ENCODE measurements at places on chromosomes 3 and 15. TPM values are rescaled to one million over a fixed set of nuclear protein-coding genes. Genes with fewer than 3 reads are reported as not detected.
A peak's percentile ranks its signal among the peaks of the same experiment; 100 is the strongest.

DNA sequence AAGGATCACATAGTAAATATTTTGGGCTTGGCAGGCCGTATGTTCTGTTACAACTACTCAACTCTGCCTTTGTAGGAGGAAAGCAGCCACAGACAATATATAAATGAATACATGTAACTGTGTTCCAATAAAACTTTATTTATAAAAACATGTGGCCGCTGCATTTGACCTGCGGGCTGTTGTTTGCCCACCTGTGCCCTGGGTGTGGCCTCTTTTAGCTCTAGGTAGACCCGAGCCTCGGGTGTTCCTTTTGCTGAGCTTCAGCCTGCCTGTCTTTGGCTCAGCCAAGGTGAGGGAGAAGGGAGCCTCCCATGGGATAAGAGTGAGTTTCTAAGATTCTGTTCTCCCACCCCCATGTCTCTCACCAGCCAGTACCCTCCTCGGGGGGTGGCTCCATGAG lies 5.6 kb downstream of the FAM3D start:
- DNase-seq: no peak

DCBLD2 gene
- total RNA-seq: 41.8 TPM

GRCh38 chr15:70923311-70924080 lies 30.9 kb downstream of the LRRC49 start:
- DNase-seq: no peak

- DNase-seq: no peak
Observed at GRCh38 chr15:67531379-67531914, 10.5 kb downstream of the C15orf61 start.

GRCh38 chr3:122979211-122979610 lies 48.4 kb downstream of the SEMA5B start:
- no peak for DNase-seq

- DNase-seq: peak; percentile 69
Observed at GRCh38 chr3:10248984-10249748, 907 bp downstream of the TATDN2 start.

DNA sequence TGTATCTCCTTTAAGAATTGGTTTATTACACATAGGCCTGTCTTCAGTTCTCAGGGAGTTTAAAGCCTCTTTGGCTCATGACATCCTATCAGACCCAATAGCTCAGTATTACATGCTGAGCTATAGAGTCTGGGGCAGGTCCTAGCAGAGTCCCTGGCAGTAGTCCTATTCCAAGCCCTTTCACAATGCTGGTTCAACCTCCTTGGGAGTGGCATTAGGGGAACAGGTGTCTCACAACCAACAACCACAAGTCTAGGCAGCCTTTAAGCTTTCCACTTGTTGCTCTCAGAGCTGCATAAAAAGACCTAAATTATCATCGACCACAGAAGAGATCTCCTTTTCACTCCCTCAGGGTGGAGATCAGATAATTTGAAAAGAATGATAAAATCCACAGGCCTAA lies 22.8 kb upstream of the C2CD4B start:
- DNase-seq: no peak

DNA sequence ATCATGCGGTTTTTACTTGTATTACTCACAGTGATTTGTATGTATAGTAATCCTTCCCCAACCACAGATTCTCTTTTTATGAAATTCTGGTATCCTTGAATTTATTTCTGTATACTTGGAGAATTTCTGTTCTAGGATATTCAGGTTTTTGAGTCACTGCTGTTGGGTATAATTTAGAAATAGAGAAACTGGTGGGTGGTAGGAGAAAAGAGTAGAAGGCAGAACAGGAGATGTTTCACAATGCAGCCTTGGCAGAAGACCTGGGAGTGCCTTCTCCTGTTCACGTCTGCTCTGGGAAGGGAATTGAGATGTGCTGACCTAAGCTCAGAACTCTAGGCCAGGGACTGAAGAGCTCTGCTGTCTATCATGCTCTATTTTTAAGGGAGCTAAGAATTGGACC lies 193.6 kb downstream of the EPHB1 start:
- DNase-seq: no peak

DNA sequence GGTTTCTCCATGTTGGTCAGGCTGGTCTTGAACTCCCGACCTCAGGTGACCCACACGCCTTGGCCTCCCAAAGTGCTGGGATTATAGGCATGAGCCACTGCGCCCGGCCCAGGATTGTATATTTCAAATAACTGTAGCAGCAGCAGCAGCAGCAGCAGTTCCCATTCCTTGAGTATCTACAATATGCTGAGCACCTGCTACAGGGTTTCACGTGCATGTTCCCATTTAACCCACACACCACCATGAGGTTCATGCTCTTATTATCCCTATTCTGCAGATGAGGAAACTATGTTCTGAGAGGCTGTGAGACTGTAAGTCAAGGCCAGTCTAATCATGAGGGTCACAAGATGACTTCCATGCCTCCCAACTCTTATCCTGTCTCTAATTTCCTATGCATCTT lies 30.9 kb upstream of the FOXP1 start:
- DNase-seq: no peak

P3H2 gene
- 18.9 TPM for total RNA-seq

DNA sequence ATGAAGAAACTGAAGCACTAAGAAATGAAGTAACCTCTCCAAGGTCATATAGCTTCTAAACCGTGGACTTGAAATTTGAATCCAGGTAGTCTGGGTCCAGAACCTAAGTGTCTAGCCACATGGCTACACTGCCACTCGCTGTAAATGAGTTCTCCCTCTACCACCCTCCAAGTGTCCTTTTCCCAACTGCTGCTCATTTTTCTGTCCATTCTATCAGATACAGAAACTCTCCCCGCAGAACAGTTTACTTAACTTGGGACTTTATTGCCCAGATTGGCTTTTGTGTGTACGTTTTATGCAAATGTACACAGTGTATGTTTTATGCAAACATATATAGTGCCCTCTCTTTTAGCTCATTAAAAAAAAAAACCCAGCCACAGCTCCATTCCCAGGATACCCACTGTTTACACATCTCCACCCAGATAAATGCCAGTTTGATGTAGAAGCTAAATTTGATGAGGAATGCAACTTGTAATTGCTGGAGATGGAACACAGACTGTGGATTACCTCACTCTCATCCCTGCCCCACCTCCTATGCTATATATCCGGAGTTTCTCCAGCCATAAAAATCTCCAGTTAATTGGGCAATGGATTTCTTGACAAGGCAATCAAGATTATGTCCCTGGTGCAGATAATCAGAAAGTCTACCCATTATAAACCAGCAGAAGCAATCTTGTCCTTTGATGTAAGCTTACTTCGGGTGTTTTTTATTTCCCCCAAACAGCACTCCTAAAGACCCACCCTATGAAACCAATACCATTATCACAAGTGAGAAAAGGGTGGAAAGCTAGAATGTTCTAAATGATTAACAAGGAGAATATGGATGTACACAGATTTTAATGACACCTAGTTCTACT lies 42.0 kb downstream of the THBS1 start:
- DNase-seq: no peak

GRCh38 chr3:171374260-171374659 lies 85.9 kb downstream of the TNIK start:
- no peak for DNase-seq

CDCP1 gene
- 1.8 TPM for total RNA-seq

DNA sequence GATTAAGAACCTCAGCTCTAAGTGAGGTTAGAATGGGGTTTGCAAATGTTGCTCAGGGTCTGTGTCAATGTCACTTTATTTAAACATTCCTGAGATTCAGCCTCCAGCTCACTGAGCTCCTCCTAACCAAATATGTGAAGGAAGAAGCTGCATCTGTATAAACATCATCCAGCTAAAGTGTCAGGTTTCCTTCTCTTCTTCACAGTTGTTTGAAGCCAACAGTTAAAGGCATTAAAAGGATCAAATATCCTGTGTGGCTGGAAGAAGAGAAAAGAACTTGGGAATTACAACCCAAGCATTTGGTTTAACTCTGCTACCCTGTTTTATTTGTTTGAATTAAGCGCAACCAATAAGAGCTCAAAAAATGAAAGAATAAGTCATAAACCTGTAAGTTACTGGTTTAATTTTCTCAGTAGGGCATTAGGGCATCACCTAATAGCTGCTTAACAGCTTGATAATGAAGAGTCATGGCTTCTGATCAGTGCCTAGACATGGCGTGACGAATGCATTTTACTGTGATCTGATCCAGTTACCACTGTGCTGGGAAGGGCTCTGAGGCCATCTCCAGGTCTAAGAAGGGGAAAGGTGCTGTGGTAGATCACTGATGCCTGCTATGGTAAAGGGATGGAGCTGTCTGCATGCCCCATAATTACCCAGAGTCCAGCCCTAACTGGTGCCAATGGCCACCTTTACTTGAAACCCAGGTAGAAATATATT lies 165.7 kb upstream of the TSC22D2 start:
- DNase-seq: no peak

All from sciatic nerve (tissue), 2 donors.